ENCODE measurements at places on chromosomes 13 and 19. TPM values are rescaled to one million over a fixed set of nuclear protein-coding genes. Genes with fewer than 3 reads are reported as not detected.

DNA sequence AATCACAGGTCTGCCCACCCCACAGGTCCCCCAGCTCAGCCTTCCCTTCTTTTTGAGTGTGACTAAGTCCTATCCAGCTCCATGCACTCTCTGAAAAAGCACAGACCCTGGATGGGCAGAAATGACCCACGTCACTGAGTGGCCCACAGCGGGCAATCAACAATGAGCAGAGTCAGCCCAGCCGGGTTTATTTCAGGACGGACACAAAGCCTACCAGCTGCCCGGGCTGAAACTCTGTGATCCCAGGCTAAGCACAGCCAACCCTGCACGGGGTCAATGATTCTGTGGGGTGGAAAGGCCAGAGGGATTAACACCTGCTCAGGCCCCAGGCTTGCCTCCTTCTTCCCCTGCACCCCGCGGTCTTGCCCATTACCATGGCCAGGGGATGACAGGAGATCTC is 8.4 kb downstream of the NAPA start:
- DNase-seq = no peak

Gene LGI4
- total RNA-seq = not detected

Gene WDFY2
- 11.9 TPM for total RNA-seq

DNA sequence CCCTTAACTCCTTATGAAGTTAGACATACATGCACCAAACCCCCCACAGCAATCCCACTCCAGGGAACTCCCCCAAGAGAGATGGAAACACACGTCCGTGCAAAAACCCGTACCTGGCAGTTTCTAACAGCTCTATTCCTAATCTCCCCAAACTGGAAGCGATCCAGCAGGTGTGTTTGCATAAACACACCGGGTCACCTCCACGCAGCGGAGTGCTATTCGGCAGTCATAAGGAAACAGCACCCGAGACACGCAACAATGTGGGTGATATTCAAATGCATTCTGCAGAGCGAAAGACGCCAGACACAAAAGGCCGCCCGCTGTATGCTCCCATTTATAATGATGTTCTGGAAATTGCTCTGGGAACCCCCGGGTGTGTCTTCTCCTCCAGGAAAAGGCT is 6.8 kb upstream of the ZNRF4 start:
- no peak for DNase-seq

- no peak for DNase-seq
Measured at GRCh38 chr13:75792526-75793187, 156.5 kb downstream of the LMO7 start.

DNA sequence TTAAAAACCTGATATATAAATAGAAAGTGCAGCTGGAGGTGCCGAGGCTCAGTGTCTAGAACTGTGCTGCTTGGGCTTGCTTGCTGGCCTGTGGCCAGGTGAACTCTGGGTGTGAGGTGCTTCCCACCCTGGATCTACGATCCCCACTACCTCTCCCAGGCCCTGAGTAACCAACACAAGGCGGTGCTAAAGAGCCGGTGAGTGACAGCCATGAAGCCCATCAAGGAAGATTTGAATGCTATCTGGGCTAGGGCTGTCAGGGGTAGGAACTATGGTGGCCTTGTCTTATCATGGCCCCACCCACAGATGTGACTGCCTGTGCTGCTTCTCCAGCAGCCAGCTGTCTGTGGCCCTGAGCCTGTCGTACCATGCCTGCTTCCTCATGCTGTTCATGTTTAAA is 25.6 kb upstream of the ZNF91 start:
- DNase-seq = no peak

GRCh38 chr13:36248700-36249099 is 34.3 kb upstream of the SOHLH2 start:
- no peak for DNase-seq

DNA sequence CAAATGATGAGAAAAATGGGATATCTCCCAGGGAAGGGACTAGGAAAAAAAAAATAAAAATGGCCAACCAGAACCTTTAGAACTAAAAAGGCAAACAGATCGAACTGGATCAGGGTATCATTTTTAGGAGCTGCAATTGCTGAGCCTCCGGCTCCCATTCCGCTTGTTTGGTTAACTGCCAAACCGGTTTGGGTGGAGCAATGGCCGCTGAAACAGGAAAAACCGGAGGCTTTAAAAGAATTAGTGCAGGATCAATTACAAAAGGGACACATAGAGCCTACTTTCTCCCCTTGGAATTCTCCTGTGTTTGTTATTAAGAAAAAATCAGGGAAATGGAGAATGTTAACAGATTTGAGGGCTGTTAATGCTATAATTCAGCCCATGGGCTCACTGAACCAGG is 12.7 kb upstream of the ZNF443 start:
- DNase-seq = no peak

DNA sequence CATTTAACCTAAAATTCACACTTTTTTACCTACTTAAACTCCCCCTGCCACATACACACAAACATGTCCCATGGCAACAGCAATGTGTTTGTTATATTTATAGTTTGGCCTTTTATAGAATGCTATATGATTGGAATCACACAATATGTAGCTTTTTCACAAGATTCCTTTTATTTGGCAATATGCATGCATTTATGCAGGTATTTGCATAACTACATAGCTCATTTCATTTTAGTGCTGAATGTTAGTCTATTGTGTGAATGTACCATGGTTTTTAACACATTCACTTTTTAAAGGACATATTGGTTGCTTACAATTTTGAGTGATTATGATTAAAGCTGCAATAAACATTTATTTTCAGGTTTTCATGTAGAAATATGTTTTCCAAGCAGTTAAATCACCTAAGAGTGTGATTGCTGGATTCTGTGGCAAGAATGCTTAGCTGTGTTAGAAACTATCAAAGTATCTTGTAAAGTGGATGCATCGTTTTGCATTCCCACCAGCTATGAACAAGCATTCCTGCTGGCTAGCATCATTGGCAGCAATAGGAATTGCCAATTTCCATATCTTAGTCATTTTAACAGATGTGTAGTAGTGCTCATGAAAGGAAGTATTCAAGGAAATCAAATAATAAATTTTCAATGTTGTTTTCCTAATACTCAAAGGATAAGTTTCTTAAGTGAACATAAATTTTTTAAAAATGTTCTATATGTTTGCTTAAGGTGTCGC is 557.0 kb downstream of the SLITRK1 start:
- DNase-seq = no peak

Gene KLHL1
- total RNA-seq = not detected

DNA sequence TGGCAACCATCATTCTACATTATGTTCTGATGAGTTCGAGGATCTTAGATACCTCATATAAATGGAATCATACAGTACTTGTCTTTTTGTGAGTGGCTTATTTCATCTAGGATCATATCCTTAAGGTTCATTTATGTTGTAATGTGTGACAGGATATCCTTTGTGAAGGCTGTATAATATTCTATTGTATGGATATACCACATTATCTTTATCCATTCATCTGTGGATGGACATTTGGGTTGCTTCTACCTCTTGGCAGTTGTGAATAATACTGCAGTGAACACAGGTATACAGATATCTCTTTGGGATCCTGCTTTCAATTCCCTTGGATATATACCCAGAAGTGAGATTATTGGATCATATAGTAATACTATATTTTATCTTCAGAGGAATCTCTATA is 33.2 kb upstream of the RFC3 start:
- no peak for DNase-seq

- no peak for DNase-seq
Measured at GRCh38 chr13:36405151-36405550, 27.1 kb upstream of the CCNA1 start.

GRCh38 chr19:13187419-13187818 is 37.2 kb downstream of the IER2 start:
- DNase-seq = no peak

GRCh38 chr13:49213539-49213938 is 6.6 kb upstream of the MLNR start:
- no peak for DNase-seq

Gene FAM32A
- 64.6 TPM for total RNA-seq

DNA sequence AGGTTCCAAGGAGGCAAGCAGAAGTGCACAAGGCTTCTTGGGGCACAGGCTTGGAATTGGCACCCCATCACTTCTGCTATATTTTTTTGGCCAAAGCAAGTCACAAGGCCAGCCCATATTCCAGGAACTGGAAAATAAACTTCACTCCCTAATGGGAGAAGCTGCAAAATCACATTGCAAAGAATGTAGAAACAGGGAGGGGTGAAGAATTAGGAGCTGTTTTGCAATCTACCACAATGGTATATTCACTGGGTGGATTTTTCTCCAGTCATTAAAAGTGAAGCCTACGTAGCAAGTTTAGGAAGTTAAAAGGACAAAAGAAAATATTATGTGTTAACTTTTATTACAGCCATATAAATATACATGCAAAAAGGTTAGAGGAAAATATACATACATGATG is 464.8 kb downstream of the COG6 start:
- DNase-seq = no peak

GRCh38 chr19:41872775-41873647 is 4.1 kb upstream of the CD79A start:
- peak; percentile 81 for DNase-seq

GRCh38 chr13:32745509-32745908 is 159.3 kb downstream of the PDS5B start:
- no peak for DNase-seq

GRCh38 chr13:27177852-27178251 is 6.2 kb upstream of the USP12 start:
- no peak for DNase-seq

GRCh38 chr13:41722684-41723535 is 238.0 kb downstream of the VWA8 start:
- no peak for DNase-seq

Gene ADGRE1
- total RNA-seq = 0.44 TPM

Gene DZIP1
- 0.26 TPM for total RNA-seq

Gene ZNF155
- 7.3 TPM for total RNA-seq

GRCh38 chr13:36445278-36445677 is 13.0 kb downstream of the CCNA1 start:
- DNase-seq = no peak

GRCh38 chr19:10069046-10069445 is 17.1 kb upstream of the SHFL start:
- no peak for DNase-seq

DNA sequence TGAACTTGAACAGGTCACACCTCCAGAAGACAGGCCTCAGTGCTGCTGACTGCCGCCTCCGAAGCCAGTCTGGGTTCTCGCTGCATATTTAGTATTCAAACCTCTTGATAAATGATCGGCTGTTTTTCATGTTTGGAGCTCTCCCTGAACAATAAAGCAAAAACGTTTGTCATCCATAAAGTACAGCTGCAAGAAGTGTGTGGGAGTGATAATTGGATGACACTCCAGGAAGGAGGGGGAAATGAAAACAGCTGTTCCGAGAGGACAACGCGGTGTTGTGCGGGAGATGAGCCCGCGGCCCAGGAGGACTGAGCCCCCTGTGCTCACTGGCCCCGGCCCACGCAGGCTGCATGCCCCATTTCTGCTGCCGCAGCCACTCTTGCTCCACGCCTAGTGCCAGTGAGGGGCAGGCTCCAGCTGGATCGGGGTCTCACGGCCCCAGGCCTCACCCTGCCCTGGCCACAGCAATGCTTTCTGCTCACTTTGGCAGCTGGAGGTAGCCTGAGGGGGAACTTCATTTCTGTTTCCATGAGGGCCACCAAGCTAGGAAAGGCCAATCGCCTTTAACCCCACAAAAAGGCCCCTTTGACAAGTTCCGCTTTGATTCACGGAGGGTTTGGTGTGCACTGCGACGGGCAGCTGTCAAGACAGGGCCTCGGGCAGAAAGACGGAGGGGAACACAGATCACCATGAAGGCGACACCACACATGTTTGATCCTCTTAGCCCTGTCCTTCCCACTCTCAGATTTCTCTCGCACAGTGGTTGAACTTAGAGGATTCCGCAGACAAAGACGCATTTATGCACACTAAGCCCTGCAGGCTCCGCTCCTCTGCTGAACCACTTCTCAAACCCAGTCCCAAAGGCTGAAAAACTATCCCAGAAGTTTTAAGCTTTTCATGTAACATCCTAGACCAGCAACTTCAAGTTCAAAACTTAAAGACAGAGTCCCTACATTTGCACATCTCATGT is 537.6 kb downstream of the EFNB2 start:
- DNase-seq = no peak

- DNase-seq = no peak
Measured at GRCh38 chr13:113186061-113186900, 22.2 kb downstream of the PCID2 start.

GRCh38 chr13:101308247-101309013 is 107.9 kb downstream of the NALCN start:
- DNase-seq = no peak

Gene RASGRP4
- 1.6 TPM for total RNA-seq

DNA sequence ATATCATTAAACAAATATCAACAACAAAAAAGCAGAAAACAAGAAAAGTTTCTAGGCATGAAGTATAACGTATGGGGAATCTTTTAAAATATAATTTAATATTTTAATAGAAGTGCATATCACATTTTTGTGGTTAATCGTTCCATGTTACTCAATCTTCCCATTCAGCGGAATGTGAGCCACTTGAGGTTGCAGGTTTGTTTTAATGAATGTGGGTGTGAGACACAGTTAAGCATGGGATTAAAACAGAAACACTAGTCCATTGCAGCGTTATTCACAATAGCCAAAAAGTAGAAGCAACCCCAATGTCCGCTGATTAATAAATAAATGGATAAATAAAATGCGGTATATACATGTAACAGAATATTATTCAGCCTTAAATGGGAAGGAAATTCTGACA is 146.0 kb downstream of the NDFIP2 start:
- DNase-seq = no peak

DNA sequence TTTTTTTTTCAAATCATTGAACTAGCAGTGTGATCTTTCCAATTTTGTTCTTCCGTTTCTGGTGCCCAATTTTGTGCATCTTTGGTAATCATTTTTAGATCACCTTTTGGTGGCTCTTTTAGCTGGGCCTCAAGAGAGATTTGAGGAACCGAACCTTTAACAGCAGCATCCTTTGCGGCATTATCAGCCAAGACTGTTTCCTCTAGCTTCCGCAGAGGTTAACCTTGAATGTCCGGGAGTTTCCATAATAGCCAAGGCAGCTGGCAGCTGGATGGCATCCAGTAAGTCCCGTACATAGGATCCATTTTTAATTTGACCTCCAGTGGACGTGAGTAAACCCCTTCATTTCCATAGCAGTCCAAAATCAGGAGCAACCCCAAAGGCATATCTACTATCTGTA is 9.6 kb downstream of the IRGC start:
- no peak for DNase-seq

Gene ATXN8OS
- total RNA-seq = not detected

Gene MBD3L3
- not detected for total RNA-seq

Gene CD22
- 0.41 TPM for total RNA-seq

Data from activated CD8-positive, alpha-beta memory T cell treated with anti-CD3 and anti-CD28 coated beads, Interleukin-2, amount 10 ng/mL, durations not matched to agents 7 days and 5 days (primary cell).